Stimulated activated CD4-positive, alpha-beta T cell treated with anti-CD3 and anti-CD28 coated beads, TNF-alpha, amount 100 ng/mL, for 1 hour (primary cell): ENCODE measurements at places on chromosomes 5 and 9.
A peak's percentile ranks its signal among the peaks of the same experiment; 100 is the strongest.

DNA sequence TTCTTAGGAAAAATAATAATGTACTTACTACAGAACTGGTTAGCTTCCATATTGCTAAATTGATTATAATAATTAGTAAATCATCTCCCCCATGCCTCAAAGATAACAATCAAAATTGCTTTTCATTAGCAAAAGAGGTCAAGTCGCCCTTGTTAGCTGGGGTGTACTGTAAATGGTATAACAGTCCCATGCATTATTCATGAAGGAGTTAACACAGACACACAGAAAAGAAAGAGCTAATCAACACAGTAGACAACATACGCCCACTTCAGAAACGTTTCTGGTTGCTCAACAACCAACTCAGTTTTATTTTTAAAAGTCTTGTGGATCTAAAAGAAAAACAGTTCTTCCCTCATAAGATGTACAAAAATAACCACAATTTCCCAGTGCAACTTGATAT is 100.2 kb downstream of the MPDZ start:
- no peak for DNase-seq

DNA sequence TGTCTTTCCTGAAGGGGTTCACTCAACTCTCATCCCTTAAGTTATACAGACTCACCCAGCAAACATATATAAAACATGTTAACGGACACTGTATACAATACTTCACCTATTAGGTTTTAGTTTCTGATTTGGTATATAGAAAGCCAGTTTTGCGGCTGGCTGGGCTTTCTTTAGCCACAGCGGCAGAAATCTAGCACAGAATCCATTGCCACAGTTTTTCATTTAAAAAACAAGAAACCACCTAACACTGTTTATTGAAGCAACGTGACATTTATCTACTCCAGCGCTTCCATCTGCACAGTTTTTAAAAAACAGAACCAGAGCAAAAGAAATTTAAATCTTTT is 67.3 kb downstream of the SNX30 start:
- DNase-seq, result no peak

DNA sequence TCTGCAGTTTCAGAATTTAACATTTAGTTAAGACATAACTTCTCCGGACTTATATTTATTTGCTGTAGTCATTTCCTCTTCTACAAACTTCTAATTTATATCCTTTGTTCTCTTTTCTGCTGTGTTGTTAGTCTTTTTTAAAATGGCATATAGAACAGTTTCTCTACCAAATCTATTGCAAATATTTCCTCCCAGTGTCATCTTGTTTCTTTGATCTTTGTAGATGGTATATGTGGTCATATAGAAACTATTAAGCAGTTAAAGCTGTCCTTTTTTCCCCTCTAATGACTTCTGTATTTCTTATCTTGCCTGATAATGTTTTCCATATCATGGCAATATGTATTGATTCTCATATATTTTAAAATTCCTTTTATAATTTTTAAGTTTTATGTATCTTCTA is 264.5 kb downstream of the MCTP1 start:
- no peak for DNase-seq

- DNase-seq, result no peak
Measured at GRCh38 chr9:85228111-85228855, 513.5 kb downstream of the AGTPBP1 start.

GRCh38 chr9:115411516-115411915 is 293.6 kb upstream of the TNC start:
- DNase-seq, result no peak

- DNase-seq, result no peak
Measured at GRCh38 chr5:140298183-140298601, 4.7 kb downstream of the PFDN1 start.

DNA sequence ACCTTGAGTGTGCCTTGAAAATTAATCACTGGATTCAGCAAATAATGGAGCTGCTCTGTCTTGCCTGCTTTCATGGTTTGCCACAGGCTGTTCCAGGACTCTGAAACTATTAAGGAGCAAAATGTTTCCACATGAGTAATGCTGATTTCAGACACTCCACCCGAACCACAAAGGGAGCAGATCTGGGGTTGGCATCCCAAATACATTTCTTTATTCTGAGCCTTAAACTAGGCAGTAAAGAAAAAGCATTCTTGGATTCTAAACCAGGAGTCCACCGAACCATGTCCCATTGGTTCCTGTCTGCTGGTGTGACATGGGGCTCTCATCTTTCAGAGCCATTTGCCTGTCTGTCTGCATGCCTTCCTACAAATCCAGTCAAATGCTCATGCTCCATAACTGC is 10.1 kb upstream of the C1QTNF3 start:
- no peak for DNase-seq

DNA sequence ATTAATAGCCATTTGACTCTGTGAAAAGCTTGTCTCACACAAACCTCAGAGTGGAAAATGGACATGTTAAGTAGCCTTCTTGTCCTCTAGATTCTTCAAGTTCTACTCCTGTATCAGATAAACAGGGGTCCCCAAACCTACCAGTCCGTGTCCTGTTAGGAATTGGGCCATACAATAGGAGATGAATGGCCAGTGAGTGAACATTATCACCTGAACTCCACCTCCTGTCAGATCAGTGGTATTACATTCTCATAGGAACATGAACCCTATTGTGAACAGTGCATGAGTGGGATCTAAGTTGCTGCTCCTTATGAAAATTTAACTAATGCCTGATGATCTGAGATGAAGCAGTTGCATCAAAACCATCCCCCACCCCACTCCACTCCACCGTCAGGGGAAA is 136.3 kb downstream of the TMEM232 start:
- DNase-seq, result no peak

DNA sequence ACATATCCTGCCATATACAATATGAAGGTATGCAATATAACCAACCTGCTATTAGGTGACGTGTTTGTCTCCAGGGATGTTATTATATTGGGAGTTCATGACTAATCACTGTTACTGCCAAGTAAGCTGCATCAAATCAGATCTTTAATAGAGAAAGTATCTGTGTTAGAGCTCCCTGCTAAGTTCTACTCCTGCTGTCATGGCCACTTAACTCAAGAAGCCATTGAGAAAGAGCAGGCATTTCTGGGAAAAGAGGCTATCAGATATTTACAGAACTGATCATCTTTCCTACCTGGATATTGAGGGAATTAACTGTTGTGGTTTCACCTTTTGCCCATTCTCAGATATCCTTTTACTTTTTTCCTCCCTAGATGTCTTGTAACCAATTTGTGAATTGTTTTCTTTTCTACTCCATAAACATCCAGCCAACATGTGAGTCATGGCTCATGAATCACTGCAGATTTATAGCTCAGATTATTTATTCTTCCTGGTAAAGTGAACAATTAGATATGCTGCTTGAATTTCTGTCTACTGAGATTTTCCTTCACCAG is 634.8 kb upstream of the FAM174A start:
- no peak for DNase-seq

GRCh38 chr5:169803077-169803981 is 166.3 kb downstream of the DOCK2 start:
- DNase-seq, result no peak

DNA sequence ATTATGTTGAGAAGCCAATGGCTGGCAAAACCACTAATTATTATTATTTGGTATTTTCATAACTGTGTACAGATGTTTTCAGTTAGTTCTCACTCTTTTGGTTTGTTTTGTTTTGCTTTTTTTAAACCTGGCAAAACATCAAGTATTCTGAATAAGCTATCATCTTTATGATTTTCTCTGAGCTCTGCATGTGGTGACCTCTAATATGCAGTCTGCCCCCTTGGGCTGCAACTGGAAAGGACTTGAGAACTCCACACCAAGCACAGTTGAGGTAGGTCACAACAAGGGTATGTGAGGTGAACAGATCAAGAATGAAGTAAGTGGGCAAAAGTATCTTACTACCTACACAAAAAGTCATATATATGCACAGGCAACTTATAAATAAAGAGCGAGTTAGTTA is 202.2 kb downstream of the NFIB start:
- DNase-seq, result no peak

DNA sequence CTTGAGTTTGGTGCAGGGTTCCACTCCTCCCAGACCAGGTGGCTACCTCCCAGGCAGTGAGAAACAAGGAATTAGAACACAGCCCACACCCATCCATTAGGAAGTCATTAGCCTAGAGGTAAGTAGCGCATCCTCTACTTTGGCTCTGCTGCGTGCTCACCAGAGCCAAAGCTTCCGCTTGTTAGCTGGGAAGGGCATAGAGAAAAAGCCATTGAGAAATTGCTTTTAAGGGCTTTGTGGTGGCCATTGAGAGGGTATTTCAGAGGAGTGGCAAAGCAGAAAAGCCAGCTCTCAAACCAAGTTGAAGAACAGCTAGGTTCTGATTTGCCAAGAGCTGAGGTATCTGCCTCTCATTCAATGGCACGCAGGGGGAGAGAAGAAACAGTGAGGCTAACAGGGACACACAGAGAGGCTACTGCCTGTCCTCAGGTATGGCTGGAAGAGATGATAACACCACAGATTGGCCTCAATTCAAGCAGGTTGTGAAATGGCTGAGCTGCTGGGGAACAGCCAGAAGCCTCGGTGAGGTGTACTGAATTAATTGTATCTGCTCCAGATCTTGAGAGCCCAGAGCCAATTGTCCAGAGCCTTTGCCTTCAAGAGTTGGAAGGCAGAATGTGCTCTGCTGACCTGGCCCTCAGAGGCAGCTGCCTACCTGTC is 119.4 kb downstream of the NTRK2 start:
- DNase-seq, result no peak

DNA sequence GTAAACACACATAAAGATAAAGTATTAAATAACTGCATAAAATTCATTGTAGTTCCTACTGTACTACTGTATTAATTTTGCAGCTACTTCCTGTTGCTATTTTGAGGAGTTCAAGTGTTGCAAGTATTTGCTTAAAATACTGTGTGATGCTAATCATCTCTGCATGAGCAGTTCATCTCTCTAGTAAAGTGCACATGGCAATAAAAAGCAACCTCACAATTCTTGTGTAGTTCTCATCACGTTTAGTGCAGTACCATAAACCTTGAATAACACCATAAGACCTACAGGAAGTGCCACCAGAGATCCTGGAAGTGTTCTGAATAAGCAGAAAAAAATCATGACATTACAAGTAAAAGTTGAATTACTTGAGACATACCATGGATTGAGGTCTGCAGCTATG is 34.6 kb downstream of the CPLANE1 start:
- DNase-seq, result no peak

DNA sequence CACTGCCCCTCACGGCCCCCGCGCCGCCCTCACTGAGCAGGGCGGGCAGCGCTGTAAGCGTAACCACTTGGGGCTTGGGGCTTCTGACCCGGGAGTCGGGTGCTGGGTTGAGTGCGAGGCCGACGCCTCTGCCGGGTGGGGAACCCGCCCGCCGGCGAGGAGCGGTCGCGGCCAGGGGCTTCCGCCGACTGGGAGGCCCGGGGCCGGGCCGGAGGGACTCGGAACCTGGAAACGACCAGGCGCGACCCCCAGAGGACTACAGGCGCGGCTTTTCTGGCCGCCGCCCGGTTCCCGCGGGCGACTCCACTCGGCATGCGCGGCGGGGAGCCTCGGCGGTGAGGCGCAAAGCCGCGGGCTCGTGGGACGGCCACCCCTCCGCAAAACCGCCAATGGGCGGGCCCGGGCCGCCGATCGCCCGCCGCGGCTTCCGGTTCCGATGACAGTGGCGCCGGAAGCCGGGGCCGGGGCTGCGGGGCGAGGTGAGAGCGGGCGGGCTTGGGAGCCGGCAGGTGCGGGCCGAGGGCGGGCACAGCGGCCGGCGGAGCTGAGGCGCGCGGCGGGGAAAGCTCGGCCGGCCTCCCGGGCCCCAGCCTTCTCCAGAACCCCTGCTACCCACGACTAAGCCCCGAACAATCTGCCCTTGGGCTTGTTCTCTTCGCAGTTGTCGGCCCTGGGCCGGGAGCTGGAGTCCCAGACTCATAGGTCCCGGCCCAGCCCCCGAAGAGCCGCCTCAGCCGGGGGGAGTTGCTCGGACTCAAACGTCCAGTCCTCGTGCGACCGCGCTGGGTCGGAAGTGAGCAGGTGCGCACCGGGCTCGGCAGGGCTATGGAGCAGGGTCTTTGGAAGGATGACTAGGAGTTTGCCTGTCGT is at the start of gene RMND5B:
TSS of gene RMND5B (plus strand) at position 439 of the 870 bp plus-strand sequence. CDS start 7,106 bp downstream, outside the sequence.
- DNase-seq, result peak; percentile 62

- no peak for DNase-seq
Measured at GRCh38 chr9:36503172-36504088, 69.3 kb upstream of the MELK start.

DNA sequence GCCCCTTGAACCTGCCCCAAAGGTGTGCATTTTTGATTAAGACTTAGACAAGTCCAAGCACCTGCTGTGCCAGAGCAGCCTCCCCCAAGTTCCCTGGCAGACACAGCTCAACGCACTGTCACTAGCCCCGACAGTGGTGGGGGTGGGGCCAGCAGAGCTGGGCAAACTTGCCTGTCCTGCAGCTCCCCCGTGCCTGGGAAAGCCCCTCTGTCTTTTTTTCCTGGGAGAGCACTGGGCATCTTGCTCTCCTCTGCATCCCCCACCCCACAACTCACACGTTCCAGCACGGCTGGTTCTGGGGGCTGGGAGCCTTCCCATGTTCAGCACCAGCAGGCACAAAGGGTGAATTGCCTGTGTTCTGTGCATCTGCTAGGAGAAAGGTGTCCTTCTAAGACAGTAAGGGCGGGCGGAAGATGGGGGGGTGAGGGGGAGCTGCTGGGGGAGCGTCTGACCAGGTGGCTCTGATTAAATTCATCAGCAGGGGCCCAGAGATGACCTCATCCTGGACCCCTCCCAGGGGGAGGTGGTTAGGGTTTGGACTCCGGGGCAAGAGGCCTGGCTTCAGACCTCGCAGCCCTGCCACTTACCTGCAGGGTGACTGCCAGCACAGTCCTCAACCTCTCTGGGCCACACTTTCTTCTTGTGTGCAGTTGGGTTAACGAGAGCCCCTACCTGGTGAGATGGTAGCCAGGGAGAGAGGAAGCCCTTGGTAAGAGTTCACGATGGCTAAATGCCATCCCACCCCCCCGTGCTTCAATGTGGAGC is 23.5 kb downstream of the HMCN2 start:
- DNase-seq, result no peak

GRCh38 chr9:104864675-104865104 is 63.3 kb downstream of the ABCA1 start:
- DNase-seq, result no peak

- DNase-seq, result no peak
Measured at GRCh38 chr9:92187989-92188714, 72.9 kb upstream of the SPTLC1 start.

DNA sequence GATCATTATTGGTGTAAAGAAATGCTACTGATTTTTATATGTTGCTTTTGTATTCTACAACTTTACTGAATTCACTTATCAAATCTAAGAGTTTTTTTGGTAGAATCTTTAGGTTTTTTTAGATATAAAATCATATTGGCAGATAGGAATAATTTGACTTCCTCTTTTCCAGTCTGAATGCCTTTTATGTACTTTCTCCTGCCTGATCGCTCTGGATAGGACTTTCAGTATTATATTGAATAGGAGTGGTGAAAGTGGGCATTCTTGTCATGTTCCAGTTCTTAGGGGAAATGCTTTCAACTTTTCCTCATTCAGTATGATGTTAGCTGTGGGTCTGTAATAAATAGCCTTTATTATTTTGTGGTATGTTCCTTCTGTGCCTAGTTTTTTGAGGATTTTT is 8.3 kb downstream of the AHRR start:
- DNase-seq, result no peak

GRCh38 chr5:123490974-123491373 is 21.0 kb upstream of the CSNK1G3 start:
- DNase-seq, result no peak
